CD4-positive, alpha-beta T cell treated with Interleukin-15 for 4 hours (primary cell): ENCODE measurements at places on chromosomes 7 and 10.

DNA sequence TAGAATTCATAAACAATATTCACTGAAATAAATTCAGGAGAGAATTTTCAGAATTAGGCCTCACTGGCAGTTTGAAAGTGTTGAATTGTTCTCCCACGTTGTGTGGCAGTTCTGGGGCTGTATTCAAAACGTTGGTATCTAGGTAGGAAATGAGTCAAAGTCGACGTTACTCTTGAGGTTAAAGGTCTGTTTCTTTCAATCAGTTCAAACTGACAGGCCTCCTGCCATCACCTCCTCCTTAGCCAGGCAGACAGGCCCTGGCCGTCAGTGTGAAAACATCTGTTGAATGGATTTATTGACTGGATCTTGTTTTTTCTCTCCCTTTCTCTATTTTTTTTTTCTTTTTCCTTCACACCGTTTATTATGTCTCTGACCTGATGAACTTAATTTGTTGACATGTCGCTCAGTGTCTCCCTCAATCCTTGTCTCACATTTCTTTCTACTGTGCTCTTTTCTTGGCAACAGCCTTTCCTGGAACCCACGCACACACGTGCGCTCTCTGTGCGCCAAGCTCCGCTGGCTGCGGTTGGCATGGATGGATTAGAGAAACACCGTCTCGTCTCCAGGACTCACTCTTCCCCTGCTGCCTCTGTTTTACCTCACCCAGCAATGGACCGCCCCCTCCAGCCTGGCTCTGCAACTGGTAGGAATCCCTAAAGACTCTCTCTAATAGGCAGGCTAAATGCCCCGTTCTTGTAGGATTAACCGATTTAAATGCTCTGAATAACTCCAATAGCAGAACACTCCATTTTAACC lies 231.7 kb downstream of the HDAC9 start:
- DNase-seq = no peak

GRCh38 chr7:82167558-82168314 lies 275.8 kb downstream of the CACNA2D1 start:
- DNase-seq = no peak

DNA sequence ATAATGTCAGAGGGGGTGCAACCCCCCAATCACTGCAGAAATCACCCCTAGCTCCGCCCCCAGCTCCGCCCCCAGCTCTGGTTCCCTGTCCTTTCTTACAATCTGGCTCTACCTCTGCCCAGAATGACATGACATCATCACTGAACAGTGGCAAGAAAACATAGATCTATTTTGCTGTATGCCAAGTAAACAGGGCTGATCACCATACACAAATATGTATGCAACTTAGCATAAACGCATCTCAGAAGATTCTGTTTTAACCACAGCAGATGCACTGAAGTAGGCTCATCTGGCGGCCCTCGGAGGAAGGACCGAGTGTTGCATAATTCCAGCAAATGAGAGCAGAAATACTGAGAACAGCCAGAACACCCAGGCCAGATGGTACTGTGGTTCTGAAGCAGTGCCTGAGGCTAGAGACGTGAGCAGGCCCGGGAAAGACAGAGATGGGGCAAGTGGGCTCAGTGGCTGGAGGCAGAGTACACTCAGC lies 293.3 kb upstream of the KLF14 start:
- peak; percentile 51 for DNase-seq

DNA sequence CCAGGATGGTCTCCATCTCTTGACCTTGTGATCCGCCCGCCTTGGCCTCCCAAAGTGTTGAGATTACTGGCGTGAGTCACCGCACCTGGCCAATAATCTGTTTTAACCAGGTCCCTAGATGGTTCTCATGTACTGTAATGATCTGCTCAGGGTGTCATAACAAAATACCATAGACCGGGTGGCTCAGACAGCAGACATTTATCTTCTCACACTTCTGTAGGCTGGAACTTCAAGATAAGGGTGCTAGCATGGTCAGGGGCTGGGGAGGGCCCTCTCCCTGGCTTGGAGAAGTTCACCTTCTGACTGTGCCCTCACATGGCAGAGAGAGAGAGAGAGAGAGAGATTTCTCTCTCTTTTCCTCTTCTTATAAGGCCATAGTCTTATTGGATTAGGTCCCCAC lies 279.4 kb upstream of the LYZL1 start:
- no peak for DNase-seq

DNA sequence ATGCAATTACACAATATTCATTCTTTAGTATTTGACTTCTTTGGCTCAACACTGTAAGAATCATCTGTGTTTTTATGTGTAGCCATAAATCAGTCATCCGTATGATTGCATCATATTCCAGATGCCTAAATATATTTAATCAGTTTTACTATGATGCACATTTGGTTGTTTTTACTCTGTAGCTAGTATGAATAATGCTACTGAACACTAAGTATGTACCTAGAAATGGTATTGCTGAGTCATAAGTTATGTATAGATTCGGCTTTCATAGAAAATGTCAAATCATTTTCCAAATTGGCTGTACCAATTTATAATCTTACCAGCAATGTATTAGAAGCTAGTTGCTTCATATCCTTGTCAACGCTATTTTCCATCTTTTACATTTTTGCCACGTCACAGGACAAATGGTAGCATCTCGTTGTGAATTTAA lies 197.3 kb upstream of the PLXNA4 start:
- no peak for DNase-seq

- peak; percentile 42 for DNase-seq
Measured at GRCh38 chr7:123537026-123537642, 2.7 kb upstream of the IQUB start.
